SJSA1 (cell line): ENCODE measurements at places on chromosomes 1 and 21. TPM values are rescaled to one million over a fixed set of nuclear protein-coding genes. Genes with fewer than 3 reads are reported as not detected.

- no peak for DNase-seq
These were observed 28.2 kb downstream of the IFI44 start for GRCh38 chr1:78677788-78678187.

DNA sequence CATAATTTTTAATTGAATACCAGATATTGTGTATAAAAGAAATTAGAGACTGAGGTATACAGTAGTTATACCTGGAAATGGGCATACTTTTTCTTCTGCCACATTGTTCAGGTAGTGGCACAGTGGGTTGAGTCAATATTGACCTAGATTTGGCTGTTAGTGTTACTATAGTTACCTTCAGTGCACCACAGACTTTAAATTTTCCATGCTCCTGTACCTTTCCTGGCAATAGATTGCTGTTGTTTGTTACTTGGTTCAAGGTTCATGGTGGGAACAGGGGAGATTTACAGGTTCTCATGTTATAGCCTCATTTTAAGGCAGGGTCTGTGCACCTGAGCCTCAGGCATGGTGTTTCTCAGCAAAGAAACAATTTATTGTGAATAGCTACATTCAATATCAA, 218.7 kb downstream of the LBR start:
- no peak for DNase-seq

GRCh38 chr1:209041927-209042326, 541.6 kb upstream of the CAMK1G start:
- no peak for DNase-seq

DNA sequence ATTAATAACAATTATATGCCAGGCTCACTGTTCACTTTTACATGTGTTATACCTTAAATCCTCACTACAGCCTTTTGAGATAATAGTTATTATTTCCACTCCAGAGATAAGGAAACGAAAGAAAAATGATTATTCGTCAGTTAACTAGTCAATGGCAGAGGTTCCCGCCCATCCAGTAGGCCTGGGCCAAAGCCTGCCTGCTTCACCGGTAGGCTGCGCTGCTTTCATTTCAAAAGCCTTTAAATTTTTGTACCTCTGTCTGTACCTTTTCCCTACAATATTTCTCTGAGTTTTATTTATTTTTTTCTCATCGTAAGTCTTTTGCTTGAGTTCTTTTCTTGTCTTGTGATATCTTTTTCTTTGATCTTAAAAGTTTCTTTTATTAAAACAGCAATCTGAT, 3.6 kb downstream of the GPR52 start:
- DNase-seq: no peak

FOXD3 gene
- 0.13 TPM in 1 of 2 replicates, not detected in the other for total RNA-seq
